Globus pallidus (tissue), 1 donor: ENCODE measurements at places on chromosomes 6 and 20.

- no peak for DNase-seq
Observed at GRCh38 chr6:14159090-14159489, 41.5 kb downstream of the CD83 start.

GRCh38 chr6:138957484-138957883, 30.6 kb downstream of the REPS1 start:
- no peak for DNase-seq

DNA sequence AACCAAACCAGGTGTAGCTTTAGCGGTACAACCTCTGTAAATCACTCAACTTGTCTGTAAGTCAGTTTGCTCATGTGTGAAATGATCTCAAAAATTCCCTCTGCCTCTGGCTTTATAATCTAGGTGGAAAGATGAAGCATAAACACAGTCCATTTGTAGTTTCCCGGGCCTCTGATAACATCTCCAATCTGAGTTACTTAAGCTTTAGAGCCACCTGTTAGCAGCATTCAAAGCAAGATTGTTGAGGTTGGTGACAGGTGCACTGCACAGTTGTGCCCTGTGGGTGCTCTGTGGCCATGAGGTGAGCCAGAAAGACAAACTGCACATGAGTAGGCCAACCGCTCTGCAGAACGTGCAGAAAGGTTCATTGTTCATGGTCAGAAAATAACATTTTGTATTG, 53.7 kb downstream of the MOCS1 start:
- no peak for DNase-seq

DNA sequence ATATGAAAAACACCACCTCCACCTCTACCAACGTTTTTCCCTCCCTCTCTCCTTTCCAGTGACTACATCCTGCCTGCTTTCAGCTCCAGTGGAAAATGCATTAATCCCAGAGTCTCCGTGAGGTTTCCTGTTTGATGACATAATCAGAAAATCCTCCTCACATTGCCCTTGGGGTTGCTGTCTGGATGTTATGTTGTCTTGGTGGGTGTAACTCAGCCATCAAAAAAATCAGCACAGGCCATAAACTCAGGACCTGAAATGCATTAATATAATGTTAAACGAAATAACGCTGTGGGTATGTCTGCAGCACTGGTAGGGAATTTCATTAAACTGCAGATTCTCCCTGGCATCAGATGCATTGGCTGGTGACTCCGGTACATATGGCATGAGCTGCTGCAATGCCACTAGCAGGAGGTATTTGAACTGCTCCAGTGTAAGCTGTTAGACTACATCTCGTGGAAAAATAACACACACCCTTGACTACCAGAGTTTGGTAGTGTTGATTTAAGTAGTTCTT, 297.8 kb downstream of the PRL start:
- DNase-seq = no peak

DNA sequence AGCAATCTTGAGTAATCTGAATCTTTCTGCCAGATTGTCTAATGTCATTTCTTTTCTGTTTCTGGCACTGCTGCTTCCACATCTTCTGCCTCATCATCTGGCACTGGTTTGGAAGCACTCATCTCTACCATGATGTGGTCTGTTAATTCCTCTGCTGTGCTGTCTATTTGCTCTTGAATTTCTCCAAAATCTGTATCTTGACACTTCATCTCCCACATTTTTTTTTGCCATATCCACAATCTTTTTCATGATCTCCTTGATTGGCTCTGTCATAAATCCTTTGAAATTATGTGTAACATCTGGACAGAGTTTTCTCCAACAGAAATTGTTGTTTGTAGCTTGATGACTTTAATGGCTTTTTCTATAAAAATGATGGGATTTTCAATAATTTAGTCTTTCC, 417.8 kb upstream of the MANEA start:
- DNase-seq = no peak

- DNase-seq = no peak
Observed at GRCh38 chr6:56746767-56747504, 104.2 kb upstream of the DST start.

DNA sequence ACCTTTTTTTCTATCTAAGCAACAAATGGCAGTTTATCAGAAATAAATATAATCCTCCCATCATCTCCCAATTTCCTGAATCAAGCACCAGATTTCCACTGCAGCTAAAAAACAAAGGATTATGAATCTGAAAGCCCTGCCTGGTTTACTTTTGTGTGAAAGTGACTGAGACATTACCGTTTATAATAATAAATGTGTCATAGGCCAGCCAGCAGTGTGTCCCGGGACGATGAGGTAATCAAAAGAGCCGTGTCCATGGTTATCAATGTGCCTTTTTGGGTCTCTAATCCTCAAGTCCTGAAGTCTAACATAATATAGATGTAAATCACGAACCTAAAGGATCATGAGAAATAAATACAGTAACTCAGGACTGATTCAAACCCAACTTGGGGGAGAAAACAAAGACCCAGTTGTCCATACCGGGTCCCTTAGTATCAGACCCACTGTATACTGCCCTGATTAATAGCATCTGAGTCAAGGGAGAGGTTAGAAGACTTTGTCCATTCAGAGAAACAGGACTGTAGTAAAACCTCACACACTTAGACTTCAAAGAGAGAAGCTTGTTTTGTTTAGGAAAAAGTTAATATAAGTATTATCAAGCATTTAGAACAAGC, 149.1 kb downstream of the SASH1 start:
- no peak for DNase-seq

- DNase-seq = no peak
Observed at GRCh38 chr6:154347981-154348380, 8.6 kb downstream of the IPCEF1 start.

DNA sequence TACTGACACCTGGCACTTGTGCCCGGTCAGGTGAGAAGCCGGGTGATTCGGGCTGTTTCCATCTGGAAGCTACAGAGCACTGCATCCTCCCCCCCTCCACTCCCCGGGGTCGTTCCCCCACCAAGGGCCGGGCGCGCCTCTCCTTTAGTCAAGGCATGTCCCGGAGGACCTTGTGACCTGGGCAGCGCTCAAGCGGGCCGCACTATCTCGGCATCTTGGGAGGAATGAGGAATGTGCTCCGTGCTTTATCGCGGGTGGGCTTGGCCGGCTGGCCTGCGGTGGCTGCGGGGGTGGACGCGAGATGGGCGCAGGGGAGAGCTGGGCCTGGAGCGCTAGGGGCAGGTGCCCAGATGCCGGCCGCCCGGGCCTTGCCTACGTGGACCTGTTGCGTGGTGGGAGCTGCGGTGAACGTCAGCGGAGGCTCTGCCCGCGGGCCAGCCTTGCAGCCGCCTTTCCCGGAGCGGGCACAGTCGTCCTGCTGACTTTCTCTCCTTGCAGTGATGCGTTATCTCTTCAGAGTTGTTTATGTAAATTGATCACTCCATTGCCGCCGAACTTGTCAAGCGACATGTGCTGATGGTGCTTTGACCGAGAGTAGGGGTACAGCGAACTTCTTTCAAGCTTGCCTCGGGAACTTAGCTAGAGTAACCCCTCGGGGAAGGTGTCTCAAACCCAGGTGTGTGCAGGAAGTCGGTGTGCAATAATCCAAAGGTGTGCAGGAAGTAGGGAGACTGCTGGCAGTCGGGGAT, 1.1 kb downstream of the LRRC1 start:
- DNase-seq = peak; percentile 42

- DNase-seq = peak; percentile 44
Observed at GRCh38 chr6:128507337-128508310, 12.8 kb downstream of the PTPRK start.

- no peak for DNase-seq
Observed at GRCh38 chr20:1215386-1216170, 10.3 kb upstream of the RAD21L1 start.

- DNase-seq = no peak
Observed at GRCh38 chr6:139955366-139956155, 581.1 kb upstream of the CITED2 start.

- no peak for DNase-seq
Observed at GRCh38 chr20:63734946-63735858, 1.3 kb upstream of the LIME1 start.

GRCh38 chr6:77450924-77451323, 12.4 kb downstream of the HTR1B start:
- DNase-seq = no peak

DNA sequence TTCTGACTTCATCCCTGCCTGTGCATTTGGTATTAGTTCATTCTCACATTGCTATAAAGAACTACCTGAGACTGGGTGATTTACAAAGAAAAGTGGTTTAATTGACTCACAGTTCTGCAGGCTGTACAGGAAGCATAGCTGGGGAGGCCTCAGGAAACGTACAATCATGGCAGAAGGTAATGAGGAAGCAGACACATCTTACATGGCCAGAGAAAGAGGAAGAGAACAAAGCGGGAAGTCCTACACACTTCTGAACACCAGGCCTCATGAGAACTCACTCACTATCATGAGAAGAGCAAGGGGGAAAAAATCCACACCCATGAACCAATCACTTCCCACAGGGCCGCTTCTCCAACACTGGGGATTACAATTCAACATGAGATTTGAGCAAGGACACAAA, 303.9 kb downstream of the CBLN4 start:
- DNase-seq = no peak

DNA sequence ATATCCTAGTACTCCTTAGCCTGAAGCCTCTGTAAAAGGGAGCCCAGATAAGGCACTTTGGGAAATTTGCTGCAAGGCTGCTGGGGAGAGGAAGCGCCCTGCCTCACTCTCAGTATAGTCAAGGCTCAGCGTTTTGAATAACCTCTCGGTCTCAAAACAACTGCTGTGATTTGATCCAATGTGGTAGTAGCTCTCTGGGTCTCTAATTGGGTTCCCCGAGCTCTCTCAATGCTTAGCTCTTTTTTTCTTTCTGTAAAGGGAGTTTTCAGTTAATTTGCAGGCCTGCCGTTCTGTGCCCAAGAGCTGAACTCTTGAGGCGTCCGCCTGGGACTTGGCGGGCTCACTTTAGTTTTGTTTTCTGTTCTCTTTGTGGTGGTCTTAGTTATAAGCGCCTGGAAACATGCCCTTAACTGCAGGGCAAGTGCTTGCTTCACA, 41.2 kb downstream of the ZHX3 start:
- DNase-seq = peak; percentile 64

GRCh38 chr6:99121748-99122147, 174.0 kb upstream of the FBXL4 start:
- DNase-seq = no peak

GRCh38 chr6:29527126-29527525, 32.4 kb downstream of the UBD start:
- DNase-seq = no peak

DNA sequence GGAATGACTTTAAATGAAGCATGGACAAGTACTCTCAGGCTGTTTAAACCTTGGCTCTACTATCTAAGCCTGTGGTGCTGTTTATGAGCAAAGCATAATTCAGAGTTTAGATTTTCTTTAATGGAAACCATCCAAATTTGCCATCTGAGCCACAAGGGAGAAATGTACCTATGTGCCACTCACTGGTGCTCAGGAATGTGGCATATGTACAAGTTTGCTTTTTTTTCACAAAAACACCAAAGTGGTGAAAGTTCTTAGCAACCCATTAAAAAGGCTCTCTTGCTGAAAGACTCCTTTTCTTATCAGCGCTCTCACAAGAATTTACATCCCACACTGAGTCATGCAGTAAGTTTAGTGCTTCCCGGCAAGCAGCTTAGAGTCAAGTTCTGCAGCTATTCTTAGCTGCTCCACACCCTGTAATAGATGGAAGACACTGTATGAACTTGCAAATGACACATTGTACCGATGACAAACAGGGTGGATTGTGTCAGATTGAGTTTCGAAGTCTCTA, 57.3 kb upstream of the MLIP start:
- peak; percentile 1 for DNase-seq

DNA sequence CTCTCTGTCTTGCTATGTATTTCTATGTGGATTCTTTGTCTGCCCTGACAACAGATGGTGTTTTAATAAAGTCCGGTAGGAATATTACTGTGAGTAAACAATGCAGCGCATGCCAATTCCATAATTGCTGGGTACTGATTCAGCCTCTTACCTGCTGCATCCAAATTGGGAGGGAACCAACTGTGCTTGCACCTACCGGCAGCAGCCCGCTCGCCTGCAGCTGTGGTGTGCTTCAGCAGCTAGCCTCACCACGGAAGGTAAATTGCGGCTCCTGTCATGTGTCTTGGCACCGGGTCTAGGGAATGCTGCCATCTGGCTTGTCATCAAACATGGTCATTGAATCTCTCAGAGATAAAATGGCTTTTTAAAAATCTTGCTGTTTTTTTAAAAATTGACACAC, 704.8 kb upstream of the SLC35B3 start:
- DNase-seq = no peak

DNA sequence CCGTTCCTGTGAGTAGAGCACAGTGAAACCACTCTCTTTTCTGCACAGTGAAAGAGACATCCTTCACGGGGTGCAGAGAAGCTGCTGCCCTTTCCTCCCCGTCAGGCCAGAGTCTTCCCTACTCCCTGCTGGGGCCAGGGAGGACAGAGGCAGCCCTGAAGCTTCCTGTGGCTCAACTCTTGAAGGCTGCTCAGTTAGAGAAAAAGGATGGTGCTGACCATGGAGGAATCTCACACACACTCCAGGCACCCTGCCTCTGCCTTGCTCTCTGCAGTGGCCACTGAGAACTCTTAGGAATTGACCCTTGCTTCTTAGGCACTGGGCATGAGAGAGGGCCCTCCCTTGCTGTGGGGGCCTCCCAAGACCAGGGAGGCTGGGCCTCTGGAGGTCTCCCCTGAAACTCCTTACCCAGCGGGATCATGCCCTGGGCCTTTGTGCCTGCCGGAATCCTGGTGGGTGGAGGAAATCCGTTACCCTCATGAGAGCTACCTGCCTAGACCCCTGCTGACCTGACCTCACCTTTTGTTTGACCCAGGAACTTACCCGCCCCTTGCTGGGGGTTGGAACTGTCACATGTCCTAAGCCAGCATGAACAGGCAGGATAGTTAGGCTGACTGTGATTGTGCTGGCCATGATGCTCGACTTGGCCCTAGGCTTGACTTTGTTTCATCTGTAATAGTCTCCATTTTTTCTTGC, 65.0 kb upstream of the CD93 start:
- DNase-seq = no peak

- DNase-seq = no peak
Observed at GRCh38 chr6:31186052-31186734, 15.7 kb upstream of the POU5F1 start.

DNA sequence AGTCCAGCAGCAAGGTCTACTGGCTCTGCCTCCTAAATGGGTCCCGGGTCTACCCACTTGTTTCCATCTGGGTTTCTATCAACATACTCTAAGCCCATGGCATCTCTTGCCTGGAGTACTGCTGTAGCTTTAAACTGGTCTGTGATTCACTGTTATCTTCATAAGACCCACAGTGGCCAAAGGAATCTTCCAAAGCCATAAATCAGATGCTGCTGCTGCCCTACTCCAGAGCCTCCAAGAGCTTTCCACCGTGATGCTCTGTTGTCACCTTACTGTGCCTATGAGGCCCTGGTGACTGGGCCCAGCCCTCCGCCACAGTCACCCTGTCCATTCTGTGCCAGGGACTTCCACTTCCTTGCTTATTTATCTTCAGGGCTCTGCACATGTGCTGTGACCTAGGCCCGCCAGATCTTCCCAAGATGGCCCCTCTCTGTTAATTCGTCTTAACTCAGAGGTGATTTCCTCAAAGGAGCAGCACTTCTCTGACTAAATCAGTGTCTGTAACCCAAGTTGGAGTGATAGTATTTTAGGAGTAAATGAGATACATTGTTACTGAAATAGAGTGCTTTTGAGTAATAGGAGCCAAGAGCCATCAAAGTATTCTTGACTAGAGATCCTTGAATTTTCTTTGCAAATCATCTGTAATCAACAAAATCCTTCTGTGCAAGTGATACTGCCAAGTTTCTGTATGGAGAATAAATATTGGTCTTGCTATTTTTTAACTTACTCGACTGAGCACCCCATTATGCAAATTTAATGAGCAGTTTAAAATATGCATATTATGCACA, 102.5 kb downstream of the PPP1R14C start:
- DNase-seq = no peak

GRCh38 chr20:49635166-49635565, 67.2 kb upstream of the PTGIS start:
- DNase-seq = no peak

- DNase-seq = no peak
Observed at GRCh38 chr20:22723659-22724058, 139.3 kb upstream of the FOXA2 start.
